ENCODE measurements at places on chromosomes 1 and 21.

- no peak for DNase-seq
These were observed 327.9 kb downstream of the VAV3 start for GRCh38 chr1:107637101-107637500.

- no peak for DNase-seq
These were observed 8.5 kb downstream of the PRDM2 start for GRCh38 chr1:13708380-13708982.

DNA sequence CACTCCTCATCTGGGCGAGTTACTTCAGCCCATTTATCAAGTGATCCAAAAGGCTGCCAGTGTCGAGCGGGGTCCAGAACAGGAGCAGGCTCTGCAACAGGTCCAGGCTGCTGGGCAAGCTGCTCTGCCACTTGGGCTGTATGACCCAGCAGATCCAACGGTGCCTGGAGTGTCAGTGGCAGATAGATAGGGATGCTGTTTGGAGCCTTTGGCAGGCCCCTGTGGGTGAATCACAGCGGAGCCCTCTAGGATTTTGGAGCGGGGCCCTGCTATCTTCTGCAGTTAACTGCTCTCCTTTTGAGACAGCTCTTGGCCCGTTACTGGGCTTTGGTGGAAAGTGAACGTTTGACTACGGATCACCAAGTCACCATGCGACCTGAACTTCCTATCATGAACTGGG, 7.5 kb downstream of the MMEL1 start:
- no peak for DNase-seq

GRCh38 chr1:118960567-118961136, 27.5 kb downstream of the TBX15 start:
- no peak for DNase-seq

GRCh38 chr1:180691322-180691913, 59.6 kb downstream of the XPR1 start:
- DNase-seq, result no peak

DNA sequence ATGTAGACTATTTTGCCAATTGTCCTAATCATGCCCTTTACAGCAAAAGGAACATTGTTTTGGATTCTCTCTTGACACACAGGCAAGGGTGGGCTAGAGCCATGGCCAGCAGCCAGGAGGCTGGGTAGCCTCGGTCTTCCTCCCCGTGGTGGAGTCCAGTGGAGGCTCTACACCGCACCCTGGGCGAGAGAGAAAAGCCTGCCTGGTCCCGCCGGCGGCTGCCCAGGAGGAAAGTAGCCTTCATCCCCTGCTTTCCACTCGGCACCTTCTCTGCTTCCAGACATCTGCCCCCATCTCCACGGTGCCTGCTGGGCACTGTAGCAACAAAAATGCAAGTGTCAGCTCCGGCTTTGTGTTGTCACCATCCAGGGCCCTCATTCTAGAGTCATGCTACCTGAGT, 21.6 kb downstream of the PROK1 start:
- DNase-seq, result no peak

GRCh38 chr1:91949356-91949699, at the start of gene BRDT:
TSS of gene BRDT (plus strand) at chr1:91949401. CDS start at chr1:91962755, 13,354 bp downstream.
- no peak for DNase-seq

Measured in activated CD4-positive, alpha-beta T cell treated with anti-CD3 and anti-CD28 coated beads, Interleukin-2, amount 50 U/mL, for 1 hour (primary cell).